ENCODE measurements at places on chromosomes 13 and 19.

- no peak for DNase-seq
These were observed 6.2 kb downstream of the ABCC4 start for GRCh38 chr13:95295026-95295425.

- DNase-seq, result no peak
These were observed 12.7 kb downstream of the KLHL26 start for GRCh38 chr19:18649371-18650020.

DNA sequence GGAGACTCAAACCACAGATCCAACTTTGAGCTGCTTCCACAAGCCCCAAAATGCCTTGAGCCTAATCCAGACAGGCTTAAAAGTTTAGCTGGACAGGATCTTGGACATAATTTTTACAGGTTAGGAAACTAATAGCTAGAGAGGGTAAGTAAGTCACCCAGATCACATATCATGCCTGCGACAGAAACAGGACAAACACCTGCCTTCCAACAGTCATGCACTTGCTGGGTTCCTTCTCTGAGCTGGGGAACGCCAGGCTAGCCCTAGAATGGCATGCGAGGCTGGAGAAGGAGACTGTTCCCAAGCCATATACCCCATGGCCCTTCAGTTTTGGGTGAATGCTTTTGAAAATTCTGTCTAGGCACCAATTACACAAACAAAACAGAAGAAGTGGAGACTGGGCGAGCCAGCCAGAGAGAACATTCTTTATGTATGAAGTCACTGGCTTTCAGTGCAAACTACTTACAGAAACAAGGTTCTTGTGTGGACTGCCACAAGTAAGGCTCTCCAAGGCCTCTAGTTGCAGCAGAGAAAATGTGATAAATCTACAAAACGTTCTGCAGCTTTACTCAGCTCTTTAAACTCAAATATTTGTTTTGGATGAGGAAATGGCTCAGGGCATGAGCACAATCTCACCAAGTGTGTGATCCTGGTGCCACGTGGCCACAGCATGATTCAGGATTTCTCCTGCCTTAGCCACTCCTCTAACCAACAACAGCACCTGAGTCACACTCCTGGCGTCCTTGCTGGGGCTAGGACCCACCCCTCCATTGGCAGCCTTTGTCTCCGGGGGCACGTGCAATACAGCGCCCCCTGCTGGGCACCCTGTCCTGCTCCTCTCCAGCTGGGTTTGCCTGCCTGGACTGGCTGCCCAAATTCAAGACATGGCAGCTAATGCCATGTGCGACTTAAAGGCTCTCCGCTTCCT, 73.4 kb upstream of the UBL3 start:
- DNase-seq, result peak; percentile 87

- DNase-seq, result no peak
These were observed 23.0 kb downstream of the IER2 start for GRCh38 chr19:13173139-13173737.

DNA sequence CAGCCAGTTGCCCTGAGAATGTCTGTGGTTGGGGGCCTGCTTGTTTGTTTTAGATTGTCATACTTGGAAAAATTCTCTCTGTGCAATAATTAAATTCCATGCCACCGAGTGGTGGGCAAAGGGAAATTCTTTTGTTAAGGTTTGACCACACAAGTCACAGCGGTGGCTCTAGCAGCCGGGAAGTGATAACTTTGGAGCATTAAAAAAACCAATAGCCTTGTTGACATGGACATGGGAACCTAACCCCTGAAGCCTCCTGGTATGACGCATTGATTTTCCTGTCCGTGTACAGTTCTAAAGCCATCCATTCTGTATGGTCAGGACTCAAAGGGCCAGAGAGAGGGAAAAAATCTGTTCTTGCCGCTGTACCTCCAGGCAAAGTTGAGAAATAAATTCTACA, 384.9 kb upstream of the ZNF507 start:
- no peak for DNase-seq

DNA sequence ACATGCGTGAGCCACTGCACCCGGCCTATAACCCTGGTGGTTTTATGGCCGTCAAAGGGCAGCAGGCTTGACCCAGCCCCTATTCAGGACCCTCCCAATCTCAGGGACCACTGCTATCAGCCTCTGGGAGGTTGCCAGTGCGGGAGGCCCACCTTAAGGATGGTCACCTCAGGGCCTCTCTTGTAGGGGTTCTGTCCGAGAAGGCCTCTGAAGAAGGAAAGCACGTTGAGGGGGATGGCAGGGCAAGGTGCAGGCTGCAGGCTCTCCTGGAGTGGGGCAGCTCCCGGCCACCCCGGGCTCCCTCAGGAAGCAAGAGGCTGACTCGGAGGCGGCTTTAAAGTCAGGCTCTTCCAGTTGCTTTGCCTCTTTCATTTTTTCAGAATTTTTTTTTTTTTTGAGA, 6.0 kb upstream of the GRTP1 start:
- DNase-seq, result no peak

- DNase-seq, result no peak
These were observed 18.0 kb downstream of the OR7C2 start for GRCh38 chr19:14959263-14959662.

GRCh38 chr13:74132776-74133656, 1.2 kb downstream of the KLF12 start:
- peak; percentile 2 for DNase-seq

GRCh38 chr19:39432677-39433025, 3.1 kb downstream of the RPS16 start:
- no peak for DNase-seq

DNA sequence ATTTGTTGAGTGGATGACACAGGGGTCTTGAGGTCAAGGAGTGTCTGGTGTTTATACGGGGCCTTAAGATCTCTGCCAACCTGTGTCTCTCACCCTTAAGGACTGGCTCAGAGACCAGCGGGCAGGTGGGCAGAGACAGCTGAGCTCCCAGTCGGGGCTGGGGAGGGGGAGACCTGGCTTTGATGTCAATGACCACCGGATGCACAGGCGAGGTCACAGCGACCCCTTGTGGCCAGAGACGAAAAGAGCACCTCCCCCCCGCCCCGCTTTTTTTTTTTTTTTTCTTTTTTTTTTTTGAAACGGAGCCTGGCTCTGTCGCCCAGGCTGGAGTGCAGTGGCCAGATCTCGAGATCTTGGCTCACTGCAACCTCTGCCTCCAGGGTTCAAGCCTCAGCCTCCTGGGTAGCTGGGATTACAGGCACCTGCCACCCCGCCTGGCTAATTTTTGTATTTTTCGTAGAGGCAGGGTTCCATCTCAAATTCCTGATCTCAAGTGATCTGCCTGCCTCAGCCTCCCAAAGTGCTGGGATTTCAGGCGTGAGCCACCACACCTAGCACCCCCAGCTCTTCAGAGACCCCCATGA, 12.1 kb upstream of the KLK14 start:
- peak; percentile 62 for DNase-seq

DNA sequence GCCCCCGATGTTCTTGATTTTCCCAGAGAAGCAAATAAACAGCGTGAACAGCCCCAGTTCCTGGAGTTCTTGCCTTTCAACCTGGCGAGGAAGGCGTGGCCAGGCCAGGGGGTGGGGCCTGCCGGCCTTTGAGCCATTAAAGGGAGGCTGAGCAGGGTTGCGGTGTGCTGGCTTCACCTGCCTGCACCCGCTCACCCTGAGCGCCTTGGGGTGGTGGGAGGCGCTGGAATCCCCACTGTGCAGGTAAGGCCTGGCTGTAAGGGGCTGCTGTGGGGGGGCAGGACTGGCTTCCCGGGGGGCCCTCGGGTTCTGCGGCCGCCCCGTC, 2.7 kb upstream of the MISP start:
- no peak for DNase-seq

DNA sequence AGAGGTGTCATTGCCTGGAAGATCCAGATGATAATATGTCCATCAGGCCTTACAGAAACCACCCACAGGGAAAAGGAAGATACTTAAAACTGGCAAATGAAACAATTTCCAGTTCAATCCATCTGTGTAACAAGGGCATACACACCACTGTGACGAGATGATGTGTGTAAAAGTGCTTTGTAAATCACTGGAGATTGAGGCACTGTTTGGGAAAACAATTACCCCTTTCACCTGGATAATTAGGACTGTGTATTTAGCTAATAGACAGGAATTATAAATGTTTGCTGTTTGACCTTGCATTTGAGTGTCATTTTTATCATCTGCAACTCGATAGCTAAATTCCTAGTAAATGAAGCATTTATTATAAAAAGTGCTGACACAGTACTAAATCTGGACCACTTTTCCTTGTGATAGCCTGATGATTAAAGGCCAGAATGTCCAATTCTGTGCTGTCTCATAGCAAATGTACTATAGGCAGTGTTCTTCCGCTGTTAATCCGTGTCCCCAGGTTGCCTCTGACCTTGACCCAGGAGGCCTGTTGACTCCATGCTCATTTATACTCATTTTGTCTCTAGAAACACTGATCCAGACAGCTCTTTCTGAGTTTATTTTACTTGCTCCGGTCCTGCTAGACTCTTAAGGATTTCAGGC, 105.8 kb downstream of the LACC1 start:
- no peak for DNase-seq

DNA sequence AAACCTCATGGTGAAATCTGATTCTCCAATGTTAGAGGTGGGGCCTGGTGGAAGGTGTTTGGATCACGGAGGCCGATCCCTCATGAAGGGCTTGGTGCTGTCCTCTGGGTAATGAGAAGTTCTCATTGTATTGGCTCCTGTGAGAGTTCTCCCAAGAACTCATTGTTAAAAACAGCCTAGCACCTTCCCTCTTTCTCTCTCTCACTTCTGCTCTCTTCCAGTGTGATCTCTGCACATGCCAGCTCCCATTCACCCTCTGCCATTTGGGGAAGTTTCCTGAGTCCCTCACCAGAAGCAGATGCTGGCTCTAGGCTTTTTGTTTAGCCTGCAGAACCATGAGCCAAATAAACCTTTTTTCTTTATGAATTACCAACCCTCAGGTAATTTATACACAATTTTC, 3.1 kb upstream of the SUCLA2 start:
- no peak for DNase-seq

DNA sequence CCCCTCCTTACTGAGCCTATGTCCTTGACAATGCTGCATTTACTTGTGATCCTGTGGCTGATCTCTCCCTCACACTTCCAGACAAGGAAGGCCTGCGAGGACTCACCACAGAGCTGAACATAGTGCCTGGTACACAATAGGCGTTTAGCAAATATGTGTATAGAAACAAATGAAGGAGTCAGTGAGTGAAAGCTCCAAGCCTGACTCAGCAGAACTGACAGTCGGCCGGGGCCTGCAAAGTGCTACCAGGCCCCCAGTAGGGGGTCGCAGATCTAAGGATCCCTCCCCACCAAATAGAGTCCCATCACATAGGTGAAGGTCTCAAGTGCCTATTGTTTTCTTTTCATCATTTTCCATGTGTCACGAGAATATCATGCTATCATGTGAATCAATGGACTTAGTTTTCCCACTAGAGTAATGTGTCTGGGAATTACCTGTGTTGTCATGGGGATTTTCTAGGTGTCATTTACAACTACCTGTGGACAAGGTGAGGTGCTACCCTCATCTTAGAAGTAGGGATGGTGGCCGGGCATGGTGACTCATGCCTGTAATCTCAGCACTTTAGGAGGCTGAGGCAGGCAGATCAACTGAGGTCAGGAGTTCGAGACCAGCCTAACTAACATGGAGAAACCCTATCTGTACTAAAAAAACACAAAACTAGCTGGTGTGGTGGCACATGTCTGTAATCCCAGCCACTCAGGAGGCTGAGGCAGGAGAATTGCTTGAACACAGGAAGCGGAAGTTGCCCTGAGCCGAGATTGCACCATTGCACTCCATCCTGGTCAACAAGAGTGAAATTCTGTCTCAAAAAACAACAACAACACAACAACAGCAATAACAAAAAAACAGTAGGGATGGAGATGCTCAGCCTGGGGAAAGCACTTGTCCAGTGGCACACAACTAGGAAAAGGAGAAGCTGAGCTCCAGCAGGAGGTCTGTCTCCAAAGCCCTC, 50.3 kb upstream of the CYP2A7 start:
- DNase-seq, result no peak

DNA sequence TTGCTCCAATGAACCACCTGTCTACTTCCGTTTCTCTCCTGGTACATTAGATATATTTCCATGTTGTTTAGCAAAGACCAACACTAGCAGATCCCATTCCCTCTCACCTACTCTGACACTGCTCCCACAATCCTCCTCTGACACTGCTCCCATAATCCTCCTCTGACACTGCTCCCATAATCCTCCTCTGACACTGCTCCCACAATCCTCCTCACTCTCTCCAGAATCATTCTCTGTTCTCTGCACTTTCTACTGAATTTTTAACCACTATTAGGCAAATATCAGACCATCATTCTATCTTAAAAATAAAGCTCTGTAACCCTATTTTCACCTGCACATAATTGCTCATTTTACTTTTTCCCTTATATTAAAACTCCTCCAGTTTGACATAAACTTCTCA, 578.5 kb upstream of the PCDH20 start:
- DNase-seq, result no peak

GRCh38 chr19:17311455-17312188, 2.3 kb downstream of the DDA1 start:
- DNase-seq, result peak; percentile 73

DNA sequence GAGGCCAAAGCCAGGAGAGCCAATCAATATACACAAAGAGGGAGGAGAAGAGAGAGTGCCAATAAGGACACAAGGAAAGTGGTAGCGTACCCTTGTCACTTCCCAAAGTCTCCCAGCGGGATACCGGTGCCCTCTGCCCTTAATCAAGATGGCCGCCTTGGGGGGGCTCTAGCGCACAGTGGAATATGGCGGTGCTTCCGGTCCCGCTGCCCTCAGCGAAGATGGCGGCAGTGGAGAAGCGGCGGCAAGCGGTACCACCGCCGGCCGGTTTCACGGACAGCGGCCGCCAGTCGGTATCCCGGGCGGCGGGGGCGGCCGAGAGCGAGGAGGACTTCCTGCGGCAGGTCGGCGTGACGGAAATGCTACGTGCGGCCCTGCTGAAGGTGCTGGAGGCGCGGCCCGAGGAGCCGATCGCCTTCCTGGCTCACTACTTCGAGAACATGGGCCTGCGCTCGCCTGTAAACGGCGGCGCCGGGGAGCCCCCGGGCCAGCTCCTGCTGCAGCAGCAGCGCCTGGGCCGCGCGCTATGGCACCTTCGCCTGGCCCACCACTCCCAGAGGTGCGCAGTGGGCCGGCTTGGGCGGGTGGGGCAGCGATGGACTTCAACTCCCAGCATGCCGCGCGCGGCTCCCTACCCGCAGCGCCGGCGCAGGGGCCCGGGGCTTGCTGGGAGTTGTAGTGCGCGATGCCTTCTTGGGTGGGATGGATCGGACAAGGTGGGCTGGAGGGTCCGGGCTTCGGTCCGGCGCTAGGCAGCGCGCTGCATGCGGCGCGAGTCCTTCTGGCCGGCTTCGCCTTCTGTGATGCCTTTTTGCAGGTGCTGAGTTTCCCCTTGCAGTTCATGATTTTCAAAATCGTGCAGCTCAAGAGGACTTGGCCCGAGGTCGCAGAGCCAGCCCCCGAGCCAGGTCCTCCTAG, at the start of gene TPGS1:
TPGS1 (plus strand) TSS at position 212 of the 918 bp plus-strand sequence; CDS start at position 222, 10 bp downstream.
- no peak for DNase-seq

DNA sequence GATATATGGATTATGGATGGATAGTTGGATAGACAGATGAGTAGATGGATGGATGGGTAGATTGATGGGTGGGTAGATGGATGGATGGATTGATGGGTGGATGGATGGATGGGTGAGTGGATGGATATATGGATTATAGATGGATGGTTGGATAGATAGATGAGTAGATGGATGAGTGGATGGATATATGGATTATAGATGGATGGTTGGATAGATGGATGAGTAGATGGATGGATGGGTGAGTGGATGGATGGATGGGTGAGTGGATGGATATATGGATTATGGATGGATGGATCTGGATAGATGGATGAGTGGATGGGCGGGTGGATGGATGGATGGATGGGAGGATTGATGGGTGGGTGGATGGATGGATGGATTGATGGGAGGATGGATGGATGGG, 36.4 kb upstream of the TNFAIP8L1 start:
- no peak for DNase-seq

GRCh38 chr19:2234996-2235380, 1.1 kb downstream of the PLEKHJ1 start:
- no peak for DNase-seq
